ENCODE measurements at places on chromosomes 1 and 21. TPM values are rescaled to one million over a fixed set of nuclear protein-coding genes. Genes with fewer than 3 reads are reported as not detected.
A peak's percentile ranks its signal among the peaks of the same experiment; 100 is the strongest.

DNA sequence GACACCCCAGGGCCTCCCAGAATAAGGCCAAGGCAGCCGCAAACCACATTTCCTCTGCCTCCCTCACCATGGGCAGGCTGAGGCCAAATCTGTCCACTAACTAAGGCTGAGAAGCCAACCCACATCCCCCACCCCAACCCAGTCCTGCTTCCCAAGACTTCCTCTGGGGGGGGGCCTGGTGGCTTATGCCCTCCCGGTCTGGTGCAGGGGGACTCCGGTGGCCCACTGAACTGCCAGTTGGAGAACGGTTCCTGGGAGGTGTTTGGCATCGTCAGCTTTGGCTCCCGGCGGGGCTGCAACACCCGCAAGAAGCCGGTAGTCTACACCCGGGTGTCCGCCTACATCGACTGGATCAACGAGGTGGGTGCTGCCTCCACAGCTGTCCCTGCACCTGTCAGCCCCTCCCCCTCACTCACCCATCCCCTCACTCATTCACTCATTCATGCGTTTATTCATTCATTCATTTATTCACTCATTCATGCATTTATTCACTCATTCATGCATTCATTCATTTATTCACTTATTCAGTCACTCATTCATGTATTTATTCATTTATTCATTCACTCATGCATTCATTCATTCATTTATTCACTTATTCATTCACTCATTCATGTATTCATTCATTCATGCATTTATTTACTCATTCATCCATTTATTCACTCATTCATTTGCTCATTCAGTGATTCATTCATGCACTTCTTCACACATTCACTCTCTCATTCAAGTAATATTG, 7.3 kb downstream of the CTRC start:
- DNase-seq, result no peak

DNA sequence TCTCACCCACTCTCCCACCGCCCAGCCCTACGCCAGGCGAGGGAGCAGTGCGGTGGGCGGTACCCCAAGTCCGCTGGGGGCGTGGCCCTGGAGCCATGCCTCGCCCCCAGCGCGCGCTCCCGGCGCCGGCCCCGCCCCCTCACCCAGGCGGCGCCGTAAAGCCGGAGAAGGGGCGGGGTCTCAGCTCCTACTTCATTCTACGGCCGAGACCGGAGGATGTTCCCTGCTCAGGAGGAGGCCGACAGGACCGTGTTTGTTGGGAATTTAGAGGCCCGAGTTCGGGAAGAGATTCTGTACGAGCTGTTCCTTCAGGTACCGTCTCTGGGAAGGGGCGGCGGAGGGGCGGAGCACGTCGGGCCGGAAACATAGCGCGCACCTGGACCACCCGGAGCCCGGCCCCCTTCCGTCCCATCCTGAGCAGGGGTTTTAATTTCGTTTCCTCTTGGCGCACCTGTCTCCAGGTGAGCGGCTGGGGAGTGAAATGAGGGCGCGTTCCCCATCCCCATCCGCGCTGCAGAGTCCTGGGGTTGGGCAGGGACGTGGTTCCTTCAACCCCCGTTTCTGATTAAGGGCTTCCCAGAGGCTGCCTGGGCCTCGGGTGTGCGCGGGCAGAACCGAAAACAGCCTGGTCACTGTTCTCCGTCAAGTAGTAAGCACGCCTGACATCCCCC, at the start of gene RBM11:
TSS of gene RBM11 (plus strand) at position 187 of the 671 bp plus-strand sequence. CDS start at position 217, 30 bp downstream.
- DNase-seq, result peak; percentile 89

DNA sequence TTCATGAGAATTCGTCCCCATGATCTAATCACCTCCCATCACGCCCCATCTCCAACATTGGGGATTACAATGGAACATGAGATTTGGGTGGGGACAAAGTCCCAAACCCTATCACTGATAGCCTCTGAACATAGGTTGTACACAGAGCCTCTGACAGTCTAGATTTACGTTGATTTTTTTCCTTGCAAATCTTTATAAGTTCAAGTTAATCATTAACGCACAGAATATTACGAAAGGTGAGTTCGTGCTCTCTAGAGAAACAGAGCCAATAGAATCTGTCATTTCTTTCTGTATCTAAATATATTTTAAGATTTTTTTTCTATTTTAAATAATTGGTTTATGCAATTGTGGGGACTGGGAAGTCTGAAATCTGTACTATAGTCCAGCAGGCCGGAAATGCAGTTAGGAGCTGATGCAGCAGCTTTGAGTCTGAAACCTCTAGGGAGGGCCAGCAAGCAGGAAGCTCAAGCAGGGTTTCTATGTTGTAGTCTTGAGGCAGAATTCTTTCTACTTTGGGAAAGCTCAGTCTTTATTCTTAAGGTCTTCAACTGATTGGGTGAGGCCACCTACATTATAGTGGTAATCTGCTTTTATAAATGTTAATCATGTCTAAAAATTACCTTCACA, 61.0 kb downstream of the SELENOF start:
- DNase-seq, result no peak

DNA sequence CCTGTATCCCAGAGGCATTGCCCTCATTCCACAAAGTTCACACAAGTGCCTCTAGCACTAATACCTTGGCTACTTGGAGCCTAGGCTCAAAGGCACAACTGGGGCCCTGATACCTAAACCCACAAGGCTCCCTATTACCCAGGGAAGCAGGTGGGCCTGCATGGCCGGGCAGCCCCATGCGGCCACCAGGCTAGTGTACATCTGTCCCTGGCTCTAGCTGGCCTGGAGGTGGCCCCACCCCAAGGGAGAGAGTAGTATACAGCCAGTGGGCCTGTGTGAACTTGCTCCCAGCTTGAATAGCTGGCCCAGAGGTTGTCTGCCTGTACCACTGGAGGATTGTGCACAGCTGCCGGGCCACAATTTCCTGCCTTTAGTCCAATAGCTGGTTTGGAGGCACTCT, 52.2 kb downstream of the USP25 start:
- peak; percentile 67 for DNase-seq

DNA sequence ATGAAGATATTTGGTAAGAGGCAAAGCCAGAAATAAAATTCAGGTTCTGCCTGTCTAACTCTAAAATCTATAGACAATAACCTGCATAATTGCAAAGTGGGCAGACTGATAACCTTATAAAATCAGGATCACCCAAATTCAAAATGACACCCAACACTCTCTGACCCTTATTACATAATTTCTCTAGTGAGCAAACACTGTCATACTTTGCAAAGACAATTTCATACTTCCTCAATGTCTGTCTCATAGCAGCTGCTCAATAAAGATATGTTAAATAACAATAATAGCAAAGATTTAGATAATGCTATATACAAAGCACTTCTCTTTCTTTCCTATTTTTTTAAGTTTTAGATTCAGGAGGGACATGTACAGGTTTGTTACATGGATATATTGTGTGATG, 118.5 kb downstream of the UCHL5 start:
- no peak for DNase-seq

GRCh38 chr1:111481387-111482221, 7.8 kb downstream of the C1orf162 start:
- DNase-seq, result no peak

DNA sequence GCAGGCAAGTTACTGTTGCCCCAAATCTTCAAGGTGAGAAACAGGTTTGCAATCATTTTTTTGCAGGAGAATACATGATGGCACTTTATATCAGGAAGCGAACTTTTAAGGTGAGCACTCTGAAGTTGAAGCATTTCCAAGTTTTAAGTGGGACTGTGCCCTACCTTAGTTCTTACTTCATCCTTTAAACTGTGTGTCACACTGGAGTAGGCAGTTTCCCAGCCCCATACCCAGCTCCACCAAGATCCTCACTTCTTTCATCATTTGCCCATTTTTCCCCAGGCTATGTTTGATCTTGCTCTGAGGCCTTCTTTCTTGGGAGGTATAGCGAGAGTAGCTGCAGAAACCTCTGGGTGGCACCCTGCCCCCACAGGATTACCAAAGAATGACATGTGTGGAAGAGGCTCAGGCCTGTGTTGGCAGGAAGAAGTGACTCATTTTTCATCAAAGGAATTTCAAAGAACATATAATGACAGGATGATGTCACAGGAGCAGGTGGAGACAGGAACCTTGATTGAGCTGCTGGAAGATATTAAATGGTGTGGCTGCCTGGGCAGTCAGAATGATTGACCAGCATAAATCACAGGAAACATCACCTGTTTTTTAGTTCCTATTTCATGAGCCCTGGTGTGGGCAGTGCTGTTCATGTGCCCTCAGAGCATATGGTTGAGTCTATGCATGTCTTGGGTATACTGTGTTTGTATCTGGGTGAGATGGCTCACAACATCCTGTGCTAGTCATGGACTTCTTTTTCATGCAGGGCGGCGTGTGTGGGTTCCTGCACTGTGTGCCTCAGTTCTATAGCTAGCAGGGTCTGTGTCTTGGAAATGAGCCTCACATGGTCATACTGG, 20.8 kb upstream of the MACF1 start:
- no peak for DNase-seq

- DNase-seq, result peak; percentile 73
These were observed 11.4 kb downstream of the UBASH3A start for GRCh38 chr21:42414928-42415769.

- no peak for DNase-seq
These were observed 1.6 kb downstream of the CRYBG2 start for GRCh38 chr1:26352338-26352679.

GRCh38 chr1:107653765-107654164, 311.2 kb downstream of the VAV3 start:
- no peak for DNase-seq

GRCh38 chr1:94514095-94514727, 27.3 kb downstream of the F3 start:
- no peak for DNase-seq

DNA sequence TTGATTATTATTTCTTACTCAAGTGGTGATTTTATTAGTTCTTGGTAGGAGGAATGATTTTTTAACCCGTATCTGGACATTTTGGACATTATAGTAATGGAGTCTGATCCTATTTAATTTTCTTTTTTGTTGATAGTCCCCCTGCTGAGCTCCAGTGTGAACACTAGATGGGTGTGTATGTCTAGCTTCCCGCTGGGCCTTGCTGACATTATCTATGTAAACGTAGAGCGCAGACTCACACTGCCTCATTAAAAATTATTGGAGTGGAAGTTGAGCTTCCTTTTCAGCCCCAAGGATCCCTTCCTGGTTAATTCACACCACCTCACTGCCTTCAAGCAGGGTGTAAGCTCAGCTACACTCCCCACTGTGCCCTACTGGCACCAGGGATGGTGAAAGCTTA, 467.6 kb upstream of the PKN2 start:
- DNase-seq, result no peak

DNA sequence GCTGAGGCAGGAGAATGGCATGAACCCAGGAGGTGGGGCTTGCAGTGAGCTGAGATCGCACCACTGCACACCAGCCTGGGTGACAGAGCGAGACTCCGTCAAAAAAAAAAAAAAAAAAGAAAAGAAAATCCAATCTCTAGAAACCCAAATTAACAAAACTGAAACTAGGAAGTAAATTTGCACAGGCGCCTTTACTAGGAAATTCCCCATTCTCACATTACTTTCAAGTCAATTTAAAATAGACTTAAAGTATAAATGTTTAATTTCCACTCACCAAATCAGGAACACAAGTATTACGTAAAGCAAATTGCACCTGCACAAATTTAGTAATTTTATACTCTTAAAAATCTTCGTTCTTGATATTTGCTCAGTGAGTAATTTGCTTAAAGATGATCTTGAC, 67.8 kb upstream of the BCAR3 start:
- no peak for DNase-seq

DNA sequence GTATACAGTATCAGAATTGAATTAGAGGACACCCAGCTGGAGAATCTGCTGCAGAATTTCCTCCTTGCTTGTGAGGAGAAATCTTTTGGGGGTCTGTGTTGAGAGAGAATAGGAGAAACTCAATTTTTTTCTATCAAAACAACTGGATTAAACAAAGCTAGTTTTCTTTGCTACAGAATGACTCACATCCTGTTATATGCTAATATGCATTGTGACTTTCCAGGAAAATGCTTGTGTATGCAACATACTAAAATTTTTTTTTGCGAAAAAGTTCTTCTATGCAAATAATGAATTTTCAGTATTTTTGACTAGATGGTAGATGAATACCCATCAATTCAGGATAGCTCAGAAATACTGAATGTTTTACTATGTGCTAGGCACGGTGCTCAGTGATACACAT, 2.2 kb downstream of the VAMP4 start:
- no peak for DNase-seq

DNA sequence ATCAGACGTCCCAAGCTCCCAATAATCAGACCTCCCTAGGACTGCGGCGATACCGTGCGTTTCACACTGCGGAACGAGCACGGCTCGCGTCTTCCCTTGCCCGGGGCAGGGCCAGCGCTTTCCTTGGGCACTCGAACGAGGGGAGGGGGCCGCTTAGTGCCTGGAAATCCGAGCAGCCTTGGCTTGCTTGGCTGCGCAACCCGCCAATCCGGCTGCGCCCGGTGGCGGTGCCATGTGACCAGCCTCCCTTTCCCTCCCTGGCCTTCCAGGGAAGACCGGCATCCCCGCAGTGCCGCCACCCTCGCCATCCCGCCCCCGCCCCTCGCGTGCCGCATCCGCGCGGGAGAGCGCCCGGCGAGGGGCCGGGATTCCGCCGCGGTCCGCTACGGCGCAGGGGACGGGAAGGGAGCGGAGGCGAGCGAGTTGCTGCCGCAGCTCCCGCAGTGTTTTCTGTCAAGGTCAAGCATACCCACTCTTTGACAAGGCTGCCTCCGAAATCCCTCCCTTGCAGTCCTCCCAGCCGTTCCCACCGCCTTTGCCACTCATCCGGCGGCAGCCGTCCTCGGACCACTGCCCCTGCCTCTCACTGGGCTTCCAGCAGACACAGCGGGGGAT, 8.3 kb upstream of the RNF19B start:
- peak; percentile 88 for DNase-seq

- DNase-seq, result no peak
These were observed 253.2 kb downstream of the PTPRC start for GRCh38 chr1:198892065-198892464.

The RNU1-3 gene
- 6,165 TPM for total RNA-seq

The MATN1 gene
- not detected for total RNA-seq

The RPS8 gene
- total RNA-seq, result 1,343 TPM

The ANGPTL3 gene
- not detected for total RNA-seq

The IFNLR1 gene
- total RNA-seq, result 0.22 TPM

The PHACTR4 gene
- 23.8 TPM for total RNA-seq

The CNKSR1 gene
- 1.7 TPM for total RNA-seq

The TDRD5 gene
- total RNA-seq, result 0.35 TPM

The THEM5 gene
- not detected for total RNA-seq
